Left ventricle myocardium superior (tissue), 1 donor: ENCODE measurements at places on chromosomes 16 and 17. TPM values are rescaled to one million over a fixed set of nuclear protein-coding genes. Genes with fewer than 3 reads are reported as not detected.

DNA sequence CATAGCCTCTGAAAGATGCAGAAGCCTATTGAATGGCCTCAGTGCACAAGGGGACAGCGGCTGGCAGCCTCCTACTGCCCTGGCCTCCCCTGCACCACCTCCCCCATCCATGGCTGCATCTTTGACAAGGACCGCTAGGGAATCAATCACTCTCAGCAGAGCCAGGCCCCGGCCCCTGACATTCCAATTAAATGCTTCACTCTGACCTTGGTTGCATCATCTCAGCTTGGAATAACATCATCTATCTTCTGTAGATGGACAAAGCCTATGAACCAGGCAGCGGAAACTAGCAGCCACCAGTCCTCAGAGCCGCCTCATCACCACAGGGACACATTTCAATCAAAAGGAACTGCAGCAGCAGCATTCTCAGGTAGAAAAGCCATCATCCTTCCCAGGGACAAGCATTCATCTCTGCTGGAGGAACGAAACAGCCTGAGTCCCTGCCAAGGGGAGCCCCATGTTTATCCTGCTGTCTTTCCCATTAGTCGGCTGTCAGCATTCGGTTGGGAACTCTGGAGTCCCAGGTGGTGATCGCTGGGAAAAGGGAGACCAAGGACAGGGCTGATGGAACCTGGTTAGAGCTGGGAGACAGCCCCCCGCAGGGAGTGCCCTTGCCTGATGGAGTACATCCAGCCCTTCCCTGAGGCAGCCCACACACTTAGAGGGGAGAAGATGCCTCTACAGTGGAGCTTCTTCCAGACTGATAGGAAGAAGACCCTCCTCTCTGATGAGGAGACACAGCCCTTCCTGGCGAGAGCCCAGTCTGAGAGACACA lies 11.5 kb upstream of the TMEM132E start:
- no peak for DNase-seq

DNA sequence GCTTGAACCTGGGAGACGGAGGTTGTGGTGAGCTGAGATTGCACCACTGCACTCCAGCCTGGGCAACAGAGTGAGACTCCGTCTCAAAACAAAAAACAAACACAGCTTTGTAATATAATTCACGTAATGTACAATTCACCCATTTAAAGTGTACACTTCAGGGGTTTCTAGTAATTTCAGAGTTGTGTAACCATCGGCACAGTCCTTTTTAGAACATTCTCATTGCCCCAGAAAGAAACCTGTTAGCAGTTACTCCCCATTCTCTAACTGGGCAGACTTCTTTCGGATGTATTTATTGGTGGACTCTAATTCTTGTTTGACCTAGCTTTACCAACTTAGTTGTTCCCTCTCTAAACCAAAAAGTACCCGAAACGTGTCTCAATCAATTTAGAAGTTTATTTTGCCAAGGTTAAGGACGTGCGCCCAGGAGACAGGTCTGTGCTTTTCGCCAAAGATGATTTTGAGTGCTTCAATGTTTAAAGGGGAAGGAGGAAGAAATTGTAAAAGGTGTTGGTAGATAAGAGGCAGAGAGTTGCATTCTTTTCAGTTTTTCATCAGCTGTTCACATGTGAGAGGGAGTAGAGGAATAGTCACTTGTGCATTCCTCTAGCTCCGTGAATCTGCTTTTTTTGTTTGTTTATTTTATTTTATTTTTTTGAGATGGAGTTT lies 175.3 kb downstream of the PRKCA start:
- no peak for DNase-seq

The CX3CL1 gene
- 11.7 TPM for total RNA-seq

The CES5A gene
- not detected for total RNA-seq

The LCAT gene
- total RNA-seq = 21.9 TPM

The SGSH gene
- 11.4 TPM for total RNA-seq
